Esophagus squamous epithelium (tissue), 5 donors: ENCODE measurements at places on chromosomes 6 and 20. TPM values are rescaled to one million over a fixed set of nuclear protein-coding genes. Genes with fewer than 3 reads are reported as not detected.

- no peak overlapping the region for H3K4me3 ChIP-seq
- no peaks in the 10 kb centered on the region for H3K36me3 ChIP-seq
- no peaks in the 10 kb centered on the region for H3K4me1 ChIP-seq
- no peak for DNase-seq
Measured at GRCh38 chr20:16580147-16580546, 6.9 kb upstream of the KIF16B start.

DNA sequence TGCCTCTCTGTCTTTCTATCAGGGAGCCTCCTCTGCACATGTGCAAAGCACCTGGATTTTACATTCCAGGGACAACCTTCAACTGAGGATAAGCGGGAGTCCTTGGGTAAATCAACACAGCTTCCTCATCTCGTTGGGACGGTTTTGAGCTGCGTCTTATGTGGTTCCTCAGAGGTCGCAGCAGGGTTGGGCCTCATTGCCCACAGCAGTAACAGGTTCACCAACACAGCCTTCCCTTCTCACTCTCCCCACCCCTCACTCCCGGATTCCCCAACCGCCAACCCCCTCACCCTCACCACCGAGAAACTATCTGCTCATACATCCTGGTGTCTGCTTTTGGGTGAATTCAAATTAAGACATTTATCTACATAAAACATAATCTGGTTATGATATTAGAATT lies 155.8 kb upstream of the GGTLC1 start:
- H3K4me3 ChIP-seq, result no peak overlapping the region
- H3K27ac ChIP-seq, result no peak overlapping the region
- no peak for DNase-seq
- H3K27me3 ChIP-seq, result no peaks in the 10 kb centered on the region
- H3K4me1 ChIP-seq, result no peaks in the 10 kb centered on the region
- H3K36me3 ChIP-seq, result no peaks in the 10 kb centered on the region

DNA sequence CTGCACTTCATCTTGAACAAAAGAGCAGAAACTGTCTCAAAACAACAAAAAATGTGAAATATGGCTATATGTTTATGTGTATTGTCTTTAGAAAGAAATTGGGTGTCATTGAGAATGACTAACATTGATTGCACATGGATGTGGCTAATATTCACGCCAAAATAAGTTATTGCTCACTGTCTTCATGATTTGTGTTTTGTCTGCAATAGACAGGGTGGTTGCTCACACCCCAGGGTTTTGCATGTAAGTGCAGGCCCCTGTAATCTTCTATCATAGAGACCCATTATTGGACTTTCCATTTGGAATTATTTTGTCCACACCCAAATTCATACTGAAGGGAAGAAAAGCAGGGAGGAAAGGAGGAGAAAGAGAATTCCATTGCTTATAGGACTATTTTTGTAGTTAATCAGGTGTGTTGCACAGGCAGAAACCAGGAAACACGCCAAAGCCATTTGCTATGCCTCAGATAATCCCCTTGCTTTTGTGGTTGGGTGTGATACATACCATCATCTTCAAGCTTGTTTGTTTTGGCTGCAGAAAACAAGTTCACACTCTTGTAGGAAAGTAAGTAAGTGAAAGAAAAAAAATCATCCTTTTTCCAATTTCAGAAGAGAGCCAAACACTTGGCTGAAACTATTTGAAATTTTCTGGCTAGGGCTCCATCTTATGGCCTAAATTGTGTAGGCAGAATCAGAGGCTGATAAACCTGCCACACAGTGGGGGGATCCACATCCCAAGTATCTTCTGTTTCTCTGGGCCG lies 214.1 kb downstream of the COL12A1 start:
- H3K4me3 ChIP-seq, result no peak overlapping the region
- H3K27ac ChIP-seq, result peak overlapping the region; percentile 64
- no peaks in the 10 kb centered on the region for H3K27me3 ChIP-seq
- peaks cover 12% of the 10 kb centered on the region for H3K4me1 ChIP-seq

GRCh38 chr20:56983813-56984212 lies 282.6 kb downstream of the BMP7 start:
- no peak overlapping the region for H3K4me3 ChIP-seq
- DNase-seq, result no peak
- H3K36me3 ChIP-seq, result no peaks in the 10 kb centered on the region
- no peaks in the 10 kb centered on the region for H3K4me1 ChIP-seq
- no peak overlapping the region for H3K27ac ChIP-seq

DNA sequence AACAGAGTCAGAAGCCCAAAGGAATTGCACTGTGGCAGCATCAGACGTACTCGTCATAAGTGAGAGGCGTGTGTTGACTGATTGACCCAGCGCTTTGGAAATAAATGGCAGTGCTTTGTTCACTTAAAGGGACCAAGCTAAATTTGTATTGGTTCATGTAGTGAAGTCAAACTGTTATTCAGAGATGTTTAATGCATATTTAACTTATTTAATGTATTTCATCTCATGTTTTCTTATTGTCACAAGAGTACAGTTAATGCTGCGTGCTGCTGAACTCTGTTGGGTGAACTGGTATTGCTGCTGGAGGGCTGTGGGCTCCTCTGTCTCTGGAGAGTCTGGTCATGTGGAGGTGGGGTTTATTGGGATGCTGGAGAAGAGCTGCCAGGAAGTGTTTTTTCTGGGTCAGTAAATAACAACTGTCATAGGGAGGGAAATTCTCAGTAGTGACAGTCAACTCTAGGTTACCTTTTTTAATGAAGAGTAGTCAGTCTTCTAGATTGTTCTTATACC lies 55.8 kb downstream of the VAPB start:
- no peak overlapping the region for H3K4me3 ChIP-seq
- no peak for DNase-seq
- H3K27ac ChIP-seq, result no peak overlapping the region
- H3K36me3 ChIP-seq, result peaks cover 15% of the 10 kb centered on the region

DNA sequence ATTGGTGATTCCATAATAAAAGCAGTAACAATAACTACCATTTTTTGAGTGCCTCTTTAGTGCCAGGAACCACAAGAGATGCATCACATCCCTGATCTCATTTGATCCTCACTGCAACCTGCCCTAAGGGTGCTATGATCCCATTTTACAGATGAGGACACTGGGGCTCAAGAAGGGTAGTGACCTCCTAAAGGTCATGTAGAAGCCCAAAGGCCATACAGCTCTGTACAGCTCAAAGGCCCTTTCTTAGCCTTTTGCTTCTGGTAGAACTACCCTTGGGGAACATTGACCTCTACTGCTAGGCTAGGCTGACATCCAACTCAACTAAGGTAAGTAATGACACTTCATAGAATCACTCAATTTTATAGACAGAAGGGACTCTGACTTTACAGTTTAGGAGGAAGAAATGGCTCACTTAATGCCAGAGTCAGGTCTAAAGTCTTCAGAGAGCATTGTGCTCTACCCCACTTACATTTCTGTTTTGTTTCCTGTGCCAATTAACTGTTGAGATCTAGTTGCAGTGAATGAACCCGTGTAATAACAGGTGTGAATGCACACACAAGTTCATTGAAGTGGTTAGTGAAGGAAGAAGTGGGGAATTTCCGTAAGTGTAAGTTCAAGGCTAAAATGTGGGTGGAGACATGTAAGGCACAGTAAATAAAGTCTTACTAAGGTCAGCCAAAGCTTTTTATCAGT lies 10.7 kb downstream of the SLC9A8 start:
- H3K36me3 ChIP-seq, result no peaks in the 10 kb centered on the region
- no peaks in the 10 kb centered on the region for H3K27me3 ChIP-seq
- no peak overlapping the region for H3K4me3 ChIP-seq
- H3K27ac ChIP-seq, result peak overlapping the region; percentile 80

DNA sequence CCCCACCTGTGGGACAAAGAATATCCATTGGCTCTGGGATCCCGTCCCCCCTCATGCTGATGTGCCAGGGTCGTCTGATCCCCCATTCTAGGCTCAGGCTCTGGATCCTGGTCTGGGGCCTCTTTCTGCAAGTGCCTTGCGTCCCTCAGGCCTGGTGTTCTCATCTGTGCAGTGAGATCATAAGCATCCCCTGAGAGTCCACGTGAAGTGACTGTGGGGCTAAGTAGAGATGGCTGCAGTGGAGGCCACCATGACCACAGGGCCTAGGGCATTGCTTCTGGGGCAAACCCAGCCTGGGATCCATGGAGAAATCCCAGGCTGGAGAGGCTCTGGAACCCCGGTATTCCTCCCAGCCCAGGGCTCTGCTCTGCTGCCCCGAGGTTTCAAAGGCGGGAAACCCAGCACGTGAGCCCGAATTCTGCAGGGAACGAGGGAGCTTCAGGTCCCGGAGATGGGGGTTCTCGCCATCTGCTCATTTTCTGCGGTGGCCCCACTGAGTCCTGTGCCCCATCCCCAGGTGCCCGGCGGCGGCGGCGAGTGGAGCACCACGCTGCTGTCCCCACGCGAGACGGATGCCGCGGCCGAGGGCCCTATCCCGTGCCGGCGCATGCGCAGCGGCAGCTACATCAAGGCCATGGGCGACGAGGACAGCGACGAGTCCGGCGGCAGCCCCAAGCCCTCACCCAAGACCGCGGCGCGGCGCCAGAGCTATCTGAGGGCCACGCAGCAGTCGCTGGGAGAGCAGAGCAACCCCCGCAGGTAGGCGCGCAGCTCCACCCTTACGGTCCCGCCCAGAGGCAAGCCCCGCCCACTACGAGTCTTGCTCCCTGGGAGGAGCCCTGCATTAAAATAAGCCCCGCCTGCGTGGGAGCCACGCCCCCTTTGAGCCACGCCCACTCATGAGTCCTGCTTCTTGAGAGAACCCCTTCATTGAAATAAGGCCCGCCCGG lies 105.5 kb upstream of the MYL9 start:
- no peak overlapping the region for H3K27ac ChIP-seq
- H3K4me3 ChIP-seq, result no peak overlapping the region
- no peaks in the 10 kb centered on the region for H3K36me3 ChIP-seq
- no peak for DNase-seq
- peaks cover 15% of the 10 kb centered on the region for H3K27me3 ChIP-seq

DNA sequence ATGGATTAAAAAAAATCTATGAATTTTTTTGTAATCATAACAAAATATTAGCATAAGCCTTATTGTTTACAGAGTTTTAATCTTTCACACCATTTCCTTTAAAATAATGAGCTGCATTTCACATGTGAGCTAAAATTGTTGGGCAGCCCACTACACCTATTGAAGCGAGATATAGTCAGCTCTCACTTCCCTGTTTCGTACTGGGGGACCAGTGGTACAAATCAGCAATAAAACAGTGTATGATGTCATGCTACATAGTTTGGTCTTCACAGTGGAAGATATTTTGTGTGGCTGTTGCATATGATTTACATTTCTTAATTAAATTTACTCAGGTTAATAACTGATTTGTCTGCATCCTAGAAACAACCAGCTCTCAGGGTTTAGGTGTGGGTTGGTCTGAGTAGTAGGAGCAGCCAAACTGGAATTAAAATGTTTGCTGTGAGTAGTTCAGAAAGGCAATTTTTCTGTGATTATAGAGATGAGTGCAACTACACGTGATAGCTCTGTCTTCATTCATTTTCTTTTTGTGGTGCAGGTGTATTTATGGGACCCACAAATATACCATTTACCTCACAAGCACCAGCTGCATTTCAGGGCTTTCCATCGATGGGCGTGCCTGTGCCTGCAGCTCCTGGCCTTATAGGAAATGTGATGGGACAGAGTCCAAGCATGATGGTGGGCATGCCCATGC lies 99.3 kb downstream of the B3GAT2 start:
- no peaks in the 10 kb centered on the region for H3K4me1 ChIP-seq
- peaks cover 5% of the 10 kb centered on the region for H3K36me3 ChIP-seq
- no peaks in the 10 kb centered on the region for H3K27me3 ChIP-seq
- no peak for DNase-seq

Gene ZSCAN31
- total RNA-seq, result 59.9 TPM

Gene BMP7
- 34.7 TPM for total RNA-seq

Gene POPDC3
- total RNA-seq, result 0.38 TPM

Gene C20orf96
- total RNA-seq, result 0.70 TPM

Gene MYMX
- total RNA-seq, result not detected

Gene SSTR4
- total RNA-seq, result not detected

Gene EEF1A2
- 1.9 TPM for total RNA-seq

Gene ISM1
- 4.5 TPM for total RNA-seq
